ENCODE measurements at places on chromosomes 12 and 14. TPM values are rescaled to one million over a fixed set of nuclear protein-coding genes. Genes with fewer than 3 reads are reported as not detected.

ASCL1 gene
- total RNA-seq: not detected

PLEKHA5 gene
- total RNA-seq: 17.3 TPM

CLEC4D gene
- not detected for total RNA-seq

HIP1R gene
- total RNA-seq: 23.5 TPM

SERPINA10 gene
- total RNA-seq: not detected

GYS2 gene
- not detected for total RNA-seq

CATSPERB gene
- total RNA-seq: not detected

OTOGL gene
- total RNA-seq: 0.71 TPM

A2M gene
- total RNA-seq: 3.1 TPM

BMAL2 gene
- total RNA-seq: 22.8 TPM

CAMKK2 gene
- 6.1 TPM for total RNA-seq

IL26 gene
- total RNA-seq: not detected

SCNN1A gene
- total RNA-seq: 1.5 TPM

WBP11 gene
- total RNA-seq: 22.1 TPM

KRT73 gene
- not detected for total RNA-seq

KIF5A gene
- 0.37 TPM for total RNA-seq

PTPRR gene
- 6.9 TPM for total RNA-seq

AQP2 gene
- total RNA-seq: not detected

ADAM21 gene
- total RNA-seq: 0.49 TPM

RPL10L gene
- not detected for total RNA-seq

PLCZ1 gene
- total RNA-seq: not detected

NPFF gene
- total RNA-seq: not detected

KRT83 gene
- total RNA-seq: not detected

IL22 gene
- not detected for total RNA-seq

KCNA5 gene
- total RNA-seq: not detected
